ENCODE measurements at places on chromosomes 6 and 20. TPM values are rescaled to one million over a fixed set of nuclear protein-coding genes. Genes with fewer than 3 reads are reported as not detected.

DNA sequence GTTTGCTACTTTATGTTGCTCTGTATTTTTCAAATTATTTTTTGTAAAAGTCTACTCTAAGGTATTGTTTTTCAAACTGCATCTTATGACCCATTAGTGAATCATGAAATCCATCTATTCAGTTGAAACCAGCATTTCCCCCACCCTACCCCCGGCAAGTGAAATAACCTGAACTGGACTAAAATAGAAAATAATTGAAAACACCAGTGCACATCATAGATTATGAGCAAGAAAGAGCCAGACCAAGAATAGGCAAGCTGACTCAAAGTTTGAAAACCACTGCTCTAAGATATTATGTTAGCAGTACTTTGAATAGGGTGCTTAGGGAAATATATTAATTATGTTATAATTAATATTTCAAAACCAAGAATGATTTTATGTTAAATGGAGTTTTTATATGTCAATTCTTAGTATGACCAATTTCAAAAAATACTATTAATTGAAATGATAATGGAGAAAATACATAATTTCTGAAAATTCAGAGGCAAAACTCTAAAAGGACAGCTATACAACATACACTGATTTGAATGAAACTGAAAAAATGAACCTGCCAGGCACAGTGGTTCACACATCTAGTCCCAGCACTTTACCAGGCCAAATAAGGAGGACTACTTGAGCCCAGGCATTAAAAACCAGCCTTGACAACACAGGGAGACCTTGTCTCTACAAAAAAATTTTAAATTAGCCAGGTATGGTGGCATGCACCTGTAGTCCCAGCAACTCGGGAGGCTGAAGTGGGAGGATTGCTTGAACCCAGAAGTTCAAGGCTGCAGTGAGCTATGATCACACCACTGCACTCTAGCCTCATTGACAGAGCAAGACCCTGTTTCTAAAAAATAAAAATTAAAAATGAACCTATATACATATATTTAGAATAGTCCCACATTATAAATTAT lies 112.0 kb downstream of the CDK19 start:
- H3K4me3 ChIP-seq: no peak overlapping the region
- H3K27me3 ChIP-seq: no peaks in the 10 kb centered on the region
- DNase-seq: no peak
- H3K4me1 ChIP-seq: no peaks in the 10 kb centered on the region
- H3K27ac ChIP-seq: no peak overlapping the region
- H3K36me3 ChIP-seq: peaks cover 5% of the 10 kb centered on the region

SLC22A2 gene
- not detected for total RNA-seq

- no peaks in the 10 kb centered on the region for H3K4me1 ChIP-seq
- H3K4me3 ChIP-seq: no peak overlapping the region
- no peak for DNase-seq
- no peaks in the 10 kb centered on the region for H3K36me3 ChIP-seq
- no peak overlapping the region for H3K27ac ChIP-seq
- H3K27me3 ChIP-seq: no peaks in the 10 kb centered on the region
Measured at GRCh38 chr6:141290941-141291721, 841.6 kb upstream of the GJE1 start.

RFX6 gene
- not detected for total RNA-seq

SASH1 gene
- 0.50 TPM for total RNA-seq

TREML4 gene
- not detected for total RNA-seq

ITPA gene
- total RNA-seq: 72.7 TPM

- peak overlapping the region; percentile 51 for H3K4me3 ChIP-seq
- peaks cover 12% of the 10 kb centered on the region for H3K4me1 ChIP-seq
- no peaks in the 10 kb centered on the region for H3K36me3 ChIP-seq
- H3K27me3 ChIP-seq: peaks cover 76% of the 10 kb centered on the region
- H3K27ac ChIP-seq: no peak overlapping the region
- no peak for DNase-seq
Measured at GRCh38 chr6:88166493-88167351, 575 bp upstream of the CNR1 start.

GRCh38 chr20:36308353-36308752 lies 2.2 kb downstream of the DLGAP4 start:
- DNase-seq: no peak
- no peak overlapping the region for H3K27ac ChIP-seq
- H3K27me3 ChIP-seq: peaks cover 52% of the 10 kb centered on the region
- H3K36me3 ChIP-seq: no peaks in the 10 kb centered on the region
- no peak overlapping the region for H3K4me3 ChIP-seq

GRCh38 chr6:7136859-7137334 lies 29.1 kb downstream of the RREB1 start:
- DNase-seq: no peak
- H3K4me1 ChIP-seq: peaks cover 82% of the 10 kb centered on the region
- peak overlapping the region; percentile 79 for H3K4me3 ChIP-seq
- H3K27me3 ChIP-seq: no peaks in the 10 kb centered on the region
- H3K27ac ChIP-seq: peak overlapping the region; percentile 97
- peaks cover 15% of the 10 kb centered on the region for H3K36me3 ChIP-seq

HS3ST5 gene
- not detected for total RNA-seq

- no peaks in the 10 kb centered on the region for H3K36me3 ChIP-seq
- H3K4me1 ChIP-seq: peaks cover 10% of the 10 kb centered on the region
- no peak for DNase-seq
Measured at GRCh38 chr6:157516319-157517026, 135.5 kb downstream of the ZDHHC14 start.

DNA sequence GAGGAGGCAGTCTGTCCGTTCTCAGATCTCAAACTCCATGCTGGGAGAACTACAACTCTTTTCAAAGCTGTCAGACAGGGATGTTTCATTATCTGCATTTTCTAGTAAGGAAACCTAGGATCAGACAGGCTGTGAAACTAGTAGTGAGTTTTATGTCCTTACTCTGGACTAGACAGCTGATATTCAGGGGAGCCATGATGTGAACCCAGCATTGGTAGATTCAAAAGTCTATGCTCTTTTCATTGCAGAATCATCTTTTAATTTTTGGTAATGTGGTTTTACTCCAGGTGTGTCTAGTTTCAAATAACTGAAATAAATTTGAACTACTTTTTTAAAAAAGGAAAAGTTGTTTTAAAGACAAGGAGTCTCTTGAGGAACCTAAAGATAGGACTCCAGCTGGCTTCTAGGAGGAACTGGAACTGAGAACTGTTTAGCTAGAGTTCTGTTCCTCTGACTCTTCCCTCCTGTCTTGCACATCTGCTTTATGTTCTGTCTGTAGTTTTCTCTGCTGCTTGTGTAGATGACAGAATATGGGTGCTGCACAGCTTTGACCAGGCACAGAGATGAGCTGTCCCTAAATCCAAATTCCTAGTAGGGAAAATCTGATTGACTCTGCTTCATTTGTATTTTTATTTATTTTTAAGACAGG lies 27.8 kb upstream of the RNF144B start:
- H3K4me3 ChIP-seq: no peak overlapping the region
- H3K36me3 ChIP-seq: no peaks in the 10 kb centered on the region
- no peak for DNase-seq
- H3K27ac ChIP-seq: no peak overlapping the region

DDX43 gene
- total RNA-seq: 1.7 TPM

CCR6 gene
- 6.7 TPM for total RNA-seq

- no peak overlapping the region for H3K27ac ChIP-seq
- no peaks in the 10 kb centered on the region for H3K36me3 ChIP-seq
- no peak overlapping the region for H3K4me3 ChIP-seq
- H3K27me3 ChIP-seq: no peaks in the 10 kb centered on the region
- H3K4me1 ChIP-seq: peaks cover 17% of the 10 kb centered on the region
Measured at GRCh38 chr20:47201074-47201730, 155.3 kb downstream of the ZMYND8 start.

- H3K27me3 ChIP-seq: peaks cover 21% of the 10 kb centered on the region
- peaks cover 22% of the 10 kb centered on the region for H3K36me3 ChIP-seq
Measured at GRCh38 chr6:31568537-31568961, 3.5 kb upstream of the LTA start.

- peaks cover 53% of the 10 kb centered on the region for H3K27me3 ChIP-seq
- peaks cover 14% of the 10 kb centered on the region for H3K4me1 ChIP-seq
- H3K27ac ChIP-seq: no peak overlapping the region
- H3K36me3 ChIP-seq: peaks cover 2% of the 10 kb centered on the region
- H3K4me3 ChIP-seq: no peak overlapping the region
- no peak for DNase-seq
Measured at GRCh38 chr20:36090223-36090622, 64.3 kb upstream of the EPB41L1 start.

GRCh38 chr6:130381459-130382380 lies 15.9 kb downstream of the TMEM200A start:
- H3K27me3 ChIP-seq: peaks cover 6% of the 10 kb centered on the region
- H3K27ac ChIP-seq: peak overlapping the region; percentile 63
- DNase-seq: peak; percentile 66
- H3K4me3 ChIP-seq: no peak overlapping the region
- H3K36me3 ChIP-seq: peaks cover 5% of the 10 kb centered on the region
- H3K4me1 ChIP-seq: peaks cover 25% of the 10 kb centered on the region

DNA sequence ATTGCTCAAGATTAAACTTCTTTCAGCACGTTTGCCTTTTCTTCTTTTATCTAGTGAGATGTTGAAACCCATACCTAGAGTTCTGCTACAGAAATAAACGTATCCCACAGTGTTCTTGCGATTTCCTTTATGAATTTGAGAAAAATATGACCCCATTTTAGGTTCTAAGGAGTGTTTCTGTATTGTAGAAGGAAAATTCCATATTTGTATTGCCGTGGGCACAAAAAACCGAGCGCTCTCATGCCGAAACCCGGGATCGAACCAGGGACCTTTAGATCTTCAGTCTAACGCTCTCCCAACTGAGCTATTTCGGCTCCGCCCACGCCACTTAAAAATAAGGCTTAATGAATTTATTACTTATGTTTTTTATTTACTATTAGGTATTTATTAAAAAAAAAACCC lies 23.7 kb downstream of the ZNF311 start:
- peak overlapping the region; percentile 90 for H3K27ac ChIP-seq
- DNase-seq: peak; percentile 72

GRCh38 chr6:125153391-125154117 lies at the start of gene TPD52L1:
TSS of gene TPD52L1 (plus strand) at chr6:125153773. CDS start at chr6:125153952, 179 bp downstream.
- H3K4me3 ChIP-seq: peak within 1 kb of the TSS; percentile 66
- peaks cover 9% of the 10 kb centered on the region for H3K4me1 ChIP-seq
- H3K27ac ChIP-seq: no peak within 1 kb of the TSS
- H3K36me3 ChIP-seq: no peaks in the 10 kb centered on the region
- H3K27me3 ChIP-seq: peaks cover 43% of the 10 kb centered on the region

DNA sequence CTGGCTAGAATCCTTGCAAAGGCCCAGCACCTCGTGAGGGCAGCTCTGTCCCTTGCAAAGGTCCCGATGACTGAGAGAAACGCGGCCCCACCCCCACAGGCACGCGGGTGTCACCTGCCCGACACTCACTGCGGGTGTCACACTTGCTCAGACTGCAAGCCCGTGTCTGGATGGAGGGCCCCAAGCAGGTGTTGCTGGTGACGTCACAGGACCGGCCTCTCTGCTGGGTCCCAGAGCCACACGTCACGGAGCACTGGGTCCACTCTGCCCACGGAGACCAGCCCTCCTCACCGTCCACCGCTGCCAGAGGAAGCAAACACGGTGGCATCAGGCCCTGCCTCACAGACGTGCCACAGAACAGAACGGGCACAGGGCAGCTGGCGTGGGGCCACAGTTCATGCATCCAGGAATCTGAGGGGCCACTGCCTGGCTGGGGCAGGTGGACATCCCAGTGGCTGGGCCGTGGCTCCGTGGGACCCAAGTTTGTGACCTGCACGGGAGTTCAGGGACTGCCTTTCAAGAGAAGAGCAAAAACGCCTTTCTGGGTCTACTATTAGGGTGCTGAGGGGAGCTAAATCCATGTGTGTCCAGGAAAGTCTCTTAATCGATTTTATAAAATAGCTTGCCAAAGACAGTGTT lies 16.0 kb downstream of the THBS2 start:
- no peak overlapping the region for H3K4me3 ChIP-seq
- no peaks in the 10 kb centered on the region for H3K4me1 ChIP-seq
- DNase-seq: no peak
- H3K36me3 ChIP-seq: no peaks in the 10 kb centered on the region
- no peaks in the 10 kb centered on the region for H3K27me3 ChIP-seq

GRCh38 chr20:44084439-44084838 lies 102.5 kb downstream of the JPH2 start:
- no peak overlapping the region for H3K4me3 ChIP-seq
- H3K4me1 ChIP-seq: peaks cover 14% of the 10 kb centered on the region
- no peak overlapping the region for H3K27ac ChIP-seq

PROKR2 gene
- not detected for total RNA-seq

GRCh38 chr20:50039706-50040431 lies 57.1 kb downstream of the SNAI1 start:
- peaks cover 3% of the 10 kb centered on the region for H3K4me1 ChIP-seq
- H3K27ac ChIP-seq: no peak overlapping the region
- DNase-seq: no peak

DNA sequence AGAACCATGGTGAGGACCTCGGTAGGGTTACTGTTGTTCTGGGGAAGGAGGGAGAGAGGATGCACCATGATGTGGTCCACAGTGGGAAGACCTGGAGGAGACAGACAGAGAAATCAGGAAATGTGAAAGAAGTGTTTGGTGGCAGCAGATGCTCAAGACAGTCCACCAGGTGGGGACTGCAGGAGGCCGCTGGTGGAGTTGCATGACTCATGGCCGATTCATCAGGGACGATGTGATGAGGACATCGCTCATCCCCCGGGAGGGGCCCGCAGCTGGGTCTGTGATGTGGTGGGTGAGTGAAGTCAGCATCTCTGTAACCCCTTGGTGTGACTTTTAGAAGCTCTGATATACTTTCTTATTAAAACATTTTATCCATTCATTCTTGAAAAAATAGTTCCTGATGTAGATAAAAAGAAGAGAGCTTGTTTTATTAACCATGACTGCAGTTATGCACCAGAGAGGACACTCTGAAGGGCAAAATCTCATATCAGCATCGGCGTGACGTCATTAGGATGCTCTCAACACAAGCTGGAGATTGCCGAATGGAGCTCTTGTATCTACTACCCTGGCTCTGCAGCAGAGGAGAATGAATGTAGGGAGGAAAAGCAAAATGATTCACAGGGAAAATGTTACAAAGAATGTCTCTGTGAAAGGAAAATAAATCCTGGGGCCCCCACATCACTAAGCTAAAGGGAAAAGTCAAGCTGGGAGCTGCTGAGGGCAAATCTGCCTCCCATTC lies 71.2 kb downstream of the RAMACL start:
- H3K27me3 ChIP-seq: no peaks in the 10 kb centered on the region
- no peak for DNase-seq
- H3K36me3 ChIP-seq: no peaks in the 10 kb centered on the region
- H3K27ac ChIP-seq: peak overlapping the region; percentile 16

SRSF12 gene
- not detected for total RNA-seq

GRCh38 chr6:150661216-150662007 lies 61.7 kb downstream of the PLEKHG1 start:
- H3K27me3 ChIP-seq: peaks cover 3% of the 10 kb centered on the region
- no peak overlapping the region for H3K4me3 ChIP-seq
- no peak for DNase-seq
- peaks cover 6% of the 10 kb centered on the region for H3K4me1 ChIP-seq
- H3K27ac ChIP-seq: no peak overlapping the region

- H3K36me3 ChIP-seq: peaks cover 41% of the 10 kb centered on the region
- H3K27me3 ChIP-seq: no peaks in the 10 kb centered on the region
- no peak overlapping the region for H3K4me3 ChIP-seq
- no peak for DNase-seq
- no peak overlapping the region for H3K27ac ChIP-seq
- peaks cover 18% of the 10 kb centered on the region for H3K4me1 ChIP-seq
Measured at GRCh38 chr6:118869350-118869749, 24.6 kb upstream of the ASF1A start.
